ENCODE measurements at places on chromosomes 3 and 15. TPM values are rescaled to one million over a fixed set of nuclear protein-coding genes. Genes with fewer than 3 reads are reported as not detected.
A peak's percentile ranks its signal among the peaks of the same experiment; 100 is the strongest.

Gene ALS2CL
- 1.2 TPM for total RNA-seq

Gene DTWD1
- total RNA-seq: 58.5 TPM

DNA sequence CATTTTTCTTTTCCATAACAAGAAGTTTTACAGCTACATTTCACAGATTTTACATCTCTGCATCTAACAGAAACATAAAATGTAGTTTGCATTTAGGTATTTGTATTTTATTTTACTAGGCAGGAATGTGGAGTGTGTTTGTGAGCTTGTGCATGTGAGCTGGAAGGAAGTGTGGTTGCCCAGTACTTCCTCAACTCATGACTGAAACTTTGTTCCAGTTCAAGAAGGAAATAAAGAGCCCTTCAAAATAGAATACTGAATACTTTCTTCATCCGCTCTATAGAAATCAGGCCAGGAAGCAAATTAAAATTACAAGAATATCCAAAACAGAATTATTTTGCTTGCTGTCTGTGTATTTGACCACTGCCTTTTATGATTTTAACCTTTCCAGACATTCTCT is 81.3 kb downstream of the CHL1 start:
- DNase-seq: no peak

DNA sequence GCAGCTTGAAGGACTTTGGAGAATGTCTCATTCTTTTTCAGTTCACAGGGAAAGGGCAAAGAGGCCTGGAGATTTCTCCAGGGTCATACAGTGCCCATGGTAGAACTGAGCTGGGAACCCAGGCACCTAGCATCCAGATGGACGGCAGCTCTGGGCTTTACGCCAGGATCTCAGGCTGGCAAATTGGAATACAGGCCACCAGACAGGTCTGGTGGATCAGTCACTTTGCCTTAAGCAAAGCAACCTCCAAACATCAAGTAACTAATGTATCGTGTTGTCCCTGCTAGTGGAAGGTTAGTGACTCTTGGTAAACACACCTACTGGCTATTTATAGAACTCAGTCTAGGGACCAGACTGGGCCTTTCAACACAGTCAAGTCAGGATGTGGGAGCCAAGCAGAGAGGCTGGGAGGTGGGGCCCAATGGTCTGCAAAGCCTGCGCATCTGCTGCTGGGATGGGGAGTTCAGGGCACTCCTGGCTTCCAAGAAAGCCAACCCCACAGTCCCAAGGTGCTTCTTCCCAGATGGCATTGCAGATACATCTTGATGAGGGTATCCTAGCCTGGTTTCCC is 30.2 kb downstream of the RPLP1 start:
- DNase-seq: no peak

Gene MINAR1
- 1.3 TPM for total RNA-seq

DNA sequence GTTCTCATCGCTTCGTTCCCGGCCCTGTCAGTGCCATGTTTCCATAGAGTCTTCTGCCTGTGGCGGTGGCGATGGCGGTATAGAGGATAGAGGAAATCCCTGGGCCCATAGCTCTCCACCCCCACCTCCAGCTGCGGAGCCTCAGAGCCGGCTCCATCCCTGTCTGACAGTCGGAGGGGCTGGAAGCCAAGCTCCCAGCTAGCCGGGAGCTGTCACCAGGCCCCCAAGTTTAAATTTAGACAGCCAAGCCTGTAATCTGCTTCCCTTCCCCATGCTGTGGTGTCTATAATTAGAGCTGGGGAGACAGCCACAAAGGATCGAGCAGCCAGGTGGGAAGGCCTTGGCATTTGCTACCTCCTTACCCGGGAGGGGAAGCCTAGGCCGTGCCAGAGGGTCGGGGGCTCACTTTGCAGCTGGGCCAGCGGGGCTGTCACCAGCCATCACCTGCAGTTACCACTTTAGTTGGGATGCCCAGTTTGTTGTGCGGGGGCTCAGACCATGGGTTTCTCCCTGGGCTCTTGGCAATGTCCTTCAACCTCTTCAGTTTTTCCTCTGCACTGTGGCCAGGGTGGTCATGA is 56.3 kb upstream of the SEC13 start:
- no peak for DNase-seq

- no peak for DNase-seq
Measured at GRCh38 chr15:50890751-50891150, 17.7 kb upstream of the AP4E1 start.

Gene TEX55
- total RNA-seq: not detected

DNA sequence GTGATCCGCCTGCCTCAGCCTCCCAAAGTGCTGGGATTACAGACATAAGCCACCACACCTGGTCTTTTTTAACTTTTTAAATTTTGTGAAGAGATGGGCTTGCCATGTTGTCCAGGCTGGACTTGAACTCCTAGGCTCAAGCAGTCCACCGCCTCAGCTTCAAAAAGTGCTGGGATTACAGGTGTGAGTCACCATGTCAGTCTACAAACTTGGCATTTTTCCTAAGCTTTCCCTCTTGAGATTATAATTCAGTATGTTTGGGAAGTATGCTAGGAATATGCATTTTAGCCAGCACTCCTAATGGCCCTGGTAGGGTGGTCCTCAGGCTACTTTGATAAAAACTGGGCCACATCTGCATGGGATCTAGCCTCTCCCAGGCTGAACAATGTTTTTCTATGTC is 4.4 kb downstream of the WDR73 start:
- DNase-seq: peak; percentile 45

Gene CCR3
- total RNA-seq: 0.10 TPM

- DNase-seq: peak; percentile 11
Measured at GRCh38 chr3:31114929-31115283, 220.4 kb upstream of the GADL1 start.

Gene CTDSPL
- total RNA-seq: 26.3 TPM

DNA sequence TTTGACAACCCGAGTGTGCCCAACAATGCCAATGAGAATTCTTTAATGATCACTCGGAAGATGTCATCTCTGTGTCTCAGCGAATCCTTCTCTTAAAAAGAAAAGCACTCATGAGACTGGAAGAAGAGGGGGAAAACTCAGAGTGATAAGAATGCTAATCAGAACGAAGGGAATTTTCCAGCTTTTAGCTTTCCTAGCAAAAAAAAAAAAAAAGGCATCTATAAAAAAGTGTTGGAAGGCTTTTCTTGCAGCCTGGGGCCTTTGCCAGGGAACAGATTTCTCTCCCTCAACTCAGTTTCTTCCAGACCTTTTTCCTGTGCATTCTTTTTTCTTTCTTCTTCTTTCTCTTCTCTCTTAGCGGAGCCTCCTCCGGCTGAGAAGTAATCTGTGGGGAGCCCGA is 80.5 kb upstream of the NEO1 start:
- no peak for DNase-seq

DNA sequence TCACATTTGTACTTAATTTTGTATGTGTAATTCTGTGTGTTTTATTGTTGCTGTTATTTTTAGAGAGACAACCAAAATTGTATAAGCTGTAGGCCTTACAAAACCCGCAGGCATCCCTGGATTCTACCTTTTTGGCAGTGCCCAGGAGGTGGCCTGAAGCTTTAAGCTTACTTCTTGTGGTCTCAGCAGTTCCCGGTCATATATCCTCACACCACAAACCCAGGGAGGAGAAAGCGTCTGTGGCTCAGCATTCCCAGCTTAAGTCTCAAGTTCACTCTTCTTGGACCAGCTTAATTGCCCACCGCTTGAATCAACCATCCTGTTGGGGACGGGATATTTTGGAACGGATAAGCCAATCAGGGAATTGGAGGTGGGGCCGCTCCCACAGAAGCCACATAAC is 36.7 kb downstream of the C2CD4A start:
- DNase-seq: no peak

- DNase-seq: peak; percentile 14
Measured at GRCh38 chr3:150547045-150547741, 606 bp downstream of the EIF2A start.

- DNase-seq: no peak
Measured at GRCh38 chr3:42786212-42786611, 13.2 kb upstream of the CCDC13 start.

- no peak for DNase-seq
Measured at GRCh38 chr3:145176907-145177306, 984.1 kb downstream of the PLOD2 start.

Gene LYSMD4
- total RNA-seq: 5.4 TPM

DNA sequence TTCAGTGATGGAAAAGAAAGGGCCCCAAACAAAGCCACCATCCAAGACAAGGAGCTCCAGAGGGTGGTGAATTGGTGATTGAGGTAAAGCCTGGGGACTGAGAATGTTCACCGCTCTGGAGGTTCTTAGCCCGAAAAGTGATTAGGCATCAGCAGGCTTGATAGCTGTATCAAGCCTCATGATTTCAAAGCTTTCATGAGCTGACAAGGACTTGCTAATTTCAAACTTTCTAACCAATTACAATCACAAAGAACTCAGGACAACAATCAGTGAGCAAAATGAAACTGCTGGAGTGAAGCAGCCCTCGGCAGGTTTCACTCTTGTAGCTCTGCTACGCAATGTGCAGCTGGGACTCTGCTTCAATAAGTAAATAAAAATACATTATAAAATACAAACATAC is 391.3 kb downstream of the TIGIT start:
- DNase-seq: no peak

DNA sequence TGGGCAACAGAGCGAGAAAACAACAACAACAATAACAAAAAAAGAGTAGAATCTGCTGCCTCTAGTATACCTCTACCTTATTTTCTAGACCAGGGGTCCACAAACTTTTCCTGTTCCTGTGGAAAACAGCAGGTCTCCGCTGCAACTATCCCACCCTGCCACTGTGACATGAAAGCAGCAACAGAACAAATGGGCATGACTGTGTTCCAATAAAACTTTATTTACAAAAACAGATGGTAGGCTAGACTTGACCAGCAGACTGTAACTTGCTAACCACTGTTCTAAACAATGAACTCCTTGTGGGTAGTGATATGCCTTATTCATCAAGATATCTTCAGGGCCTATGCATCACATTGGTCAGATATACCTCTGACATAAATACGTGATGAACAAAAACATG is 25.3 kb downstream of the POLQ start:
- no peak for DNase-seq

Gene EIF4E3
- total RNA-seq: 1.6 TPM

Gene GOLGA8N
- 0.49 TPM for total RNA-seq
